Activated CD4-positive, CD25-positive, alpha-beta regulatory T cell (primary cell): ENCODE measurements at places on chromosomes 5 and 9.

GRCh38 chr5:127076315-127077129 lies 3.2 kb upstream of the C5orf63 start:
- DNase-seq: no peak

- no peak for DNase-seq
Measured at GRCh38 chr9:13467157-13467556, 187.7 kb upstream of the MPDZ start.

DNA sequence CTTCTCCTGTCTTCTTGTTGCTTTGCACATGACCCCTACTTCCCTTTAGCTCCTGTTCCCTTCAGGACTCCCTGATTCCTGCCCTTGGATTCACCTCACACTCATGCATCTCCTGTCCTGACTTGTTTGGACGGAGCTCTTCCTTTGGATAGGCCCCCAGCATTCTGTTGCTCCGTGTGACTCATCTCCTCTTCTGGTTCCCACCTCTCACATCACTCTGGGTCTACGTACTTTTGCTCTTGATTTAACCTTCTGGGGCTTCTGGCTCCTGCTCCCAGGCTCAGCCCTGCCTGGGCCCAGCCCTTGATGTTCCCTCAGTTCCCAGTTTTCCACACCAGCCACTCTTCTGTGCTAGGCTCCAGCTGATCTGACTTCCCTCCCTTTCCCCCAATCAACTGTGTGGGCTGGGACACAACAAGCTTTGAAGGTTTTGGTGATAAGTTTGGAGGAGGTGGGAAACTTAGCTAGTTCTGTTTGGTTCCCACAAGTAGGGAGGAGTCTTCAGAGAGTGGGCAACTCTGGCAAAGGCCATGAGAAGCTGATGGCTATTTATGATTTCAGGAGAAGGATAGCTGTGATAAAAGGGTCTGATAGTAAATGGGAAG lies 331.5 kb downstream of the ARHGEF28 start:
- DNase-seq: no peak

DNA sequence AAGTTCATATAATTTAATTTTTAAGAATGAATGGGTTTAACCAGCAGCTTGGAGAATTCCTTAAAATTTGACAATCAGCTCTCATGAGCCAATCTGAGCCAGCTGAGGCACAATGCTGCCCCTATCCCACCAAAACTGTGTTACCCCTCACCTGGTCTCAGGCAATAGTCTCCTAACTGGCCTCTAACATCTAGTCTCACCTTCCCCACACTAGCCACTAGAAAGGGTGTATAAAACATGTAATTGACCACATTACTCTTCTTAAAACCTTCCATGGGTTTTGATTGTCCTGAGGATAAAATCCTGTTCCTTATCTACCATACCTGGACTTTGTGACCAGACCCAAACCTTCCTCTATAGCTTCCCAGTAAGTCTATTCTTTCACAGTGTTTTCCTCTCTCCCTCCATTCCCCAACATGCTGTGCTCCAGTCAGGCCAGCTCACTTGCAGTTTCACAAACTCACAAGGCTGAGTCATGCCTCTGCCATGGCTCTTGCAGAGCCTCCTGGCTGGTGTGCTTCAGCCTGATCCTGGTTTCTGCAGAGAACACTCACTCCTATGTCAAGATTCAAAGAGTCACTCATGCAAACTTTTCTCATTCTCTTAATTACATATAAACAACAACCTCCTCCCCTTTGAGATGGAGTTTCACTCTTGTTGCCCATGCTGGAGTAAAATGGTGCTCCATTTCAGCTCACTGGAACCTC lies 16.0 kb upstream of the ZCCHC7 start:
- no peak for DNase-seq

- DNase-seq: no peak
Measured at GRCh38 chr5:873328-873727, 19.3 kb downstream of the BRD9 start.
